Eye (tissue), 1 donor: ENCODE measurements at places on chromosomes 16 and 17.

DNA sequence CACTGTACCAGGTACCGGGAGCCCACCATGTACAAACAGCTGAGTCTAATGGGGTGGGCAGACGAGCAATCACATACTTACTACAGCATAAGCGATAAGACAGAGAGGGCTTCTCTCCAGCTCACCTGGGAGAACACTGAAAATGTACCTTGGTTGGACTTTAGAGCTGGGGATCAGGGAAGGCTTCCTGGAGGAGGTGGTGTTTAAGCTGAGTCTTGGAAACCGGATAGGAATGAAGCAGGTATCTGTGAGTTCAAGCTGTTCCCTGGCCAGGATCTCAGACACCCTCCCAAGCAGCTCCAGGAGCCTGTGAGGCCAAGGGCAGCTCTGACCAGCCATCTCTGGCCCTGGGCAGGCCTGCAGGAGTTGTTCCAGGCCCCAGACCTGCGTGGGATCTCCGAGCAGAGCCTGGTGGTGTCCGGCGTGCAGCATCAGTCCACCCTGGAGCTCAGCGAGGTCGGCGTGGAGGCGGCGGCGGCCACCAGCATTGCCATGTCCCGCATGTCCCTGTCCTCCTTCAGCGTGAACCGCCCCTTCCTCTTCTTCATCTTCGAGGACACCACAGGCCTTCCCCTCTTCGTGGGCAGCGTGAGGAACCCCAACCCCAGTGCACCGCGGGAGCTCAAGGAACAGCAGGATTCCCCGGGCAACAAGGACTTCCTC, 8.0 kb upstream of the SERPINF1 start:
- DNase-seq = no peak

DNA sequence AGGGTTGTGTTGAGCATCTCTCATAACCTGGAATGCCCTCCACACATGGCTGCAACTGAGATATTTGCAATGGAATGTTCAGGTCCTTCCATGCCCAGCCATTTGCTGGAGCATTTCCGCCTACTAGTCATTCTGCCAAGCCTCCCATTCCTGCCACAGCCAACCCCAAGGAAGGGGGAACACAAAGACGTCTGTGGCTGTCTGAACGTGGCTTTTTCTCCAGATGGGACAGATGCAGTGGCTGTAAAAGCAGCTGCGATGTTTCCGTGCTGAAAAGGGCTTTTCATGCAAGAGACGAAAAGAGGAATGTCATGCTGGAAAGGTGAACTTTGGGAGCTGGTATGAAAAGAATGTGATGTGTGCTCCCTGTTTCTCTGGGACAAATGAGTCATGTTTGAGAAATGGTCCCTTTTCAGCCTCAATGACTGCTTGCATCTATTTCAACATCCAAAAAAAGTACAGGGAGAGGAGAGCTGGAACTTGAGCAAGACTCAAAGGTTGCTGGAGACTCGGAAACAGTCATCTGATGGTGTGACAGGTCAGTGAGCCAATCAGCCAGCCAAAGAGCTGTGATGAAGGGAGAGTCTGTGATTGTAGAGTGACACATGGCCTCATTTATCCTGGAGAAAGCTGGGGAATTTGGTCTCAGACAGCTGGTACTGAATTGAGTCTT, 208.9 kb downstream of the SHISA9 start:
- peak; percentile 74 for DNase-seq

DNA sequence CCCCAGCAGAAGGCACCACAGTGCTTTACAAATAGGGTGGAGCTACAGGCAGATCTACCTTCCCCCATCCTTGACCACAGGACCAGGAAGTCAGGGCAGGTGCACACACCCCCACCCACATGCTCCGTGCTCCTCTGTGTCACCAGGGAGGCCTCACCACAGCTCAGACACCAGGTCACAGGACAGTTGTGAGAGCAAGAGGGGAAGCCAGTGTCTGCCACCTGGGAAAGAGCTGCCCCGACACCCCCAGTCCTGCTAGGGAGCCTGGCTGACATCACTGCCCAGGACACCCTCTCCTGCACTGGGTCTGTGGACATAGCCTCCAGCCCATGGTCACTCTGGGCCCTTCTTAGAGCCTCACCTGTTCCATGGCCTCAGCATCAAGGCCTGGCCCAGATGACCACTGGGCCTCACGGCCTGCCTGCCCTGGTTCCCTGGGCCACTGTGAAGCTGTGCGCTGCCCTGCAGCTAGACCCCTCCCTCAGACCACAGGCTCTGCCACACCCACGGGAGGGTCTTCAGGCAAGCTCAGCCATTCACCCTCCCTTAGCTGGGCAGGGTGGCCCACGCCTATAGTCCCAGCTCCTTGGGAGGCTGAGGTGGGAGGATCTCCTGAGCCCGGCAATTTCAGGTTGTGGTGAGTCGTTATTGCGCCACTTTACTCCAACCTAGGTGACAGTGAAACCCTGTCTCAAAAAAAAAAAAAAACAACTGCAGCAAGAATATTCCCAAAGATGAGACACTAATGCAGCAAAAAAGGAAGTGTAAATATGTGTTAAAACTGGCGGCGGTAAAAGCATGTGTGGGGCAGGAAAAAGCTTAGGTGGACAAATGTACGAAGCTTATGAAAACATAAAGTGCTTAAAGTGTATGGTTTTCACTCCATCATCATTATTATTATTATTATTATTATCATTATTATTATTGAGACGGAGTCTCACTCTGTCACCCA, 14.2 kb downstream of the POLR3K start:
- no peak for DNase-seq

DNA sequence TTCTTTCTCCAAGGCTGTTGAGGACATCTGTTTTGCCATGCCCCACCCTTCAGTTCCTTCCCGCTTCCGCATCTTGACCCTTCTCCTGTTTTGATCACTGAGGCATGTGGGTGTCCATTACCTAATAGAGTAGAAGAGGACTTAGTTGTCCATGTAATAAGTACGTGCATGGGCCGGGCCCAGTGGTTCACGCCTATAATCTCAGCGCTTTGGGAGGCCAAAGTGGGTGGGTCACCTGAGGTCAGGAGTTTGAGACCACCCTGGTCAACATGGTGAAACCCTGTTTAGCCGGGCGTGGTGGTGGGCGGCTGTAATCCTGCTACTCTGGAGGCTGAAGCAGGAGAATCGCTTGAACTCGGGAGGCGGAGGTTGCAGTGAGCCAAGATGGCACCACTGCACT, 637.8 kb upstream of the EEF2KMT start:
- DNase-seq = no peak

GRCh38 chr16:68921637-68922036, 78.3 kb downstream of the TANGO6 start:
- DNase-seq = no peak

- no peak for DNase-seq
These were observed 1.8 kb downstream of the COG1 start for GRCh38 chr17:73194514-73195222.

- peak; percentile 70 for DNase-seq
These were observed 8.5 kb downstream of the ALOXE3 start for GRCh38 chr17:8109661-8110455.

GRCh38 chr17:82205720-82206508, 6.7 kb downstream of the CCDC57 start:
- DNase-seq = peak; percentile 91

DNA sequence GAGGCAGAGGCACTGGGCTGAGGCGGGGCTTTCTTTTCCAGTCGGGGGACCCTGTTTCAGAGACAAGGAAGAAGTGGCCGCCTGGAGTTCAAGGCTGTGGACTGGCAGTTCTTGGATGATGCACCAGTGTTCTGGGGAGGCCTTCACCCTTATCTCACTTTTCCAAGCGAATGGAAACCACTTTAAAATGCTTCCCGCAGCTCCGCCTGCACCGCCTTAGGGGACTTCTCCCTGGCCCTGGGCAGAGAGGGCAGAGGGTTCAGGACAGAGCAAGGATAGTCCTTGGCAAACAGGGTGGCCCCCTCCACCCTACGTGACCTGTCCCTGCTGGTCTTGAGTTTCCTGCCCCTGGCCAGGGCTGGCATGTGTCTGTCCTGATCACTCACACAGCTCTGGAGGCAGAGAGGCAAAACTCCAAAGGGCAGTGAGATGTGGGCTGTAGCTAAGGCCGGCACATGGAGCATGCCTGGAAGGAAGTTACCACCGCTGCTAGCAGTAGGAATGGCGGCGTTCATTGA, 20.6 kb downstream of the RTN4RL1 start:
- DNase-seq = no peak

DNA sequence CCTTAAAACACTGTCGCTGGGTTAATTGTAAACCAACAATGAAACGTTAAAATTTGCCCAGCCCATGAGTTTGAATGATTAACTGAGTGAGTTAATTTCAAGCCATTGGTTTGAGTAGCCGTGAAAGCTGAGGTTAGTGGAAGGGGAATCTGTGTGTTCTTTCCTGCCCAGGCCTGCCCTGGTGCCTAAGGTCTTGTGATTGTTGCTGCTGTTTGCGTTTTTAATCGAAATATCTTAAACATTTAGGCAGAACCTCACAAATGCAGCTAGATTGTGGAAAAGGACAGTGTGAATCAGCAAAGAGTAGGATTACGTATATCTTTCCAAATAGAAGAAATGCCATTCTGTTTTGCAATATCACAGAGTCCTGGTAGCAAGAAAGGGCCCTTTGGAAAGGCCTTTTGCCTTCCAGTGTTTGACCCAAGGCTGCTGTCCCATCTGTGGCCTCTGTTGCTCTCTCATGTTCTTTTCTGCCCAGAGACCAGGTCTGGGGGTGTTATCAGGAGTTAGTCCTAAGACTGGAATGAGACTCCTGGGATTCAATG, 113.8 kb downstream of the MSI2 start:
- no peak for DNase-seq

DNA sequence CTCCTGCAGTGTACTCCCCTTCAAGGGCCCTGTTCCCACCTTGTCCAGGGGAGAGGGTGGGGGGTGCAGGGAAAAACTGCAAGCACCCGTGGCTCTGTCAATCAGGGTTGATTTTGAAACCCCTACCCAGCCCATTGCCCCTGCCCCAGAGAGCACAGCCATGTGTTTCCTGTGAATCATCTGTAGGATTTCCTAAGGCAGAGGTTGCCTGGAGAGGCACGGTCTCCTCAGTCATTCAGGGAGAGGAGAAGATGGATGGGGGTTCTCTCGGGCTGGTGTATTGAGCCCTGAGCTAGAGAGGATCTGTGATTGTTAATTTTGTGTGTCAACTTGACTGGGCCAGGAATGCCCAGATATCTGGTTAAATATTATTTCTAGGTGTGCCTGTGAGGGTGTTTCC, 3.5 kb upstream of the AGRP start:
- DNase-seq = no peak

- no peak for DNase-seq
These were observed 104.3 kb upstream of the HLF start for GRCh38 chr17:55160501-55160900.

GRCh38 chr17:8125154-8125946, 1.4 kb upstream of the HES7 start:
- peak; percentile 97 for DNase-seq

- no peak for DNase-seq
These were observed 59.8 kb downstream of the KPNA2 start for GRCh38 chr17:68095205-68095811.

GRCh38 chr17:5097101-5097834, 14.4 kb downstream of the ZNF232 start:
- peak; percentile 95 for DNase-seq

- DNase-seq = peak; percentile 31
These were observed 127.2 kb downstream of the AXIN2 start for GRCh38 chr17:65434251-65434650.

GRCh38 chr17:70658317-70658716, 489.0 kb downstream of the KCNJ2 start:
- peak; percentile 88 for DNase-seq

DNA sequence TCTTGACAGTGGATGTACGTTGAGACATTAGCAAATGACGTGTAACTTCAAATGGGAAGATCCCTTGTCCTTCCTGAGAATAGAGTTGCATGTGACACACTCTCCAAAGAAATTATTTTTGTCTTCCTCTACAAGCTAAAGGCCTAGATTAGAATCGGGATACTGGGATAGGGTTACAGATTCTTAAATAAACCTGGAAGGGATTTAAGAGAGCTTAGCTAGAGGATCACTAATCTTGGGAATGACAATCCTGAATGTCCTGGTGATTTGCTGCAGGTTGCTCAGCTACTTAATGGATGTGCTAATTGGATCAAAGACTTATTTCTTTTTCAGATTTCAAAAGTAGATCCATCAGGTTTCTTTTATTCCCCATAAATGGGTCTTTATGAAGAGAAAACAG, 101.9 kb downstream of the KCNJ2 start:
- DNase-seq = no peak

- no peak for DNase-seq
These were observed 72.0 kb downstream of the KANSL1 start for GRCh38 chr17:46121165-46121764.

GRCh38 chr16:81424771-81425170, 19.8 kb upstream of the CMIP start:
- no peak for DNase-seq

- no peak for DNase-seq
These were observed 91.6 kb downstream of the CCT6B start for GRCh38 chr17:34869641-34870040.

DNA sequence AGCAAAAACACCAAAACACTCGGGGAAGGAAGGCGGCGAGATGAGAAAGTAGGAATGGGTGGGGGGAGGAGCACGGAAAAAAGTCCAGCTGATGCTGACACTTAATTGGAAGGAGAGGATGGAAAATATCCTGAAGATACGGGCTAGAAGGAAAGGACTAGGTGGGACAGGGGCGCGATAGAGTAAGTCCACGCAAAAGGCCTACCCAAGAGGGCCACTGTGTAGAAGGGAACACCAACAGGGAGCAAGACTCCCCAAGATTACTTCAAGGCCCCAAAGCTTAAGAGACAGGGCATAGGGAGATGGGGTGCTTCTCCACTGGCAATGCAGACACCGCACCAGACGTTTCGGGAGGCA, 736 bp downstream of the APPBP2 start:
- no peak for DNase-seq

DNA sequence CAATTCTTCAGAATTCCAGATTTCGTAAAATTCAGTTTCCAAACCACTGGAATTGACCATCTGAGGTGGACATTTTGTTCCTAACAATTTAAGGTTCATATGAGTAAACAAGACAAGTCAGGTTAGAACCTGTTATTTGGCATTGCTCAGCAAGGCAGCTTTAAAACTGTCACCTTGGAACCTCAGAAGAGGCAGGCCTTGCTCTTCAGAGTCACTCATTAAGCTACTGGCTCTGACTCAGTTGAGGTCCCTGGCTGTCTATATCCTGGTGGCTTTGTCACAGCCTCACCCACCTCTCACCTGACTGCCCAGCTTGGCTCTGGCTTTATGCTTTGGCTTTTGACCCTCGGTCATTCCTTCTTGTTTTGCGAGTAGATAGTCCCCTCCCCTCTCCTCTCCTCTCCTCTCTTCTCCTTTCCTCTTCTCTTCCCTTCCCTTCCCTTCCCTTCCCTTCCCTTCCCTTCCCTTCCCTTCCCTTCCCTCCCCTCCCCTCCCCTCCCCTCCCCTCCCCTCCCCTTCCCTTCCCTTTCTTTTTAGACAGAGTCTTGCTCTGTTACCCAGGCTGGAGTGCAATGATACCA, 238.4 kb downstream of the SHISA9 start:
- DNase-seq = no peak

GRCh38 chr17:35244341-35245195, 1.7 kb downstream of the SLFN5 start:
- peak; percentile 53 for DNase-seq
